Activated CD8-positive, alpha-beta memory T cell treated with anti-CD3 and anti-CD28 coated beads for 4 hours (primary cell): ENCODE measurements at places on chromosomes 2 and 18.
A peak's percentile ranks its signal among the peaks of the same experiment; 100 is the strongest.

- peak; percentile 20 for DNase-seq
Observed at GRCh38 chr2:68385220-68385906, 20.3 kb downstream of the PLEK start.

- DNase-seq = no peak
Observed at GRCh38 chr2:166025313-166025712, 71.7 kb upstream of the TTC21B start.

DNA sequence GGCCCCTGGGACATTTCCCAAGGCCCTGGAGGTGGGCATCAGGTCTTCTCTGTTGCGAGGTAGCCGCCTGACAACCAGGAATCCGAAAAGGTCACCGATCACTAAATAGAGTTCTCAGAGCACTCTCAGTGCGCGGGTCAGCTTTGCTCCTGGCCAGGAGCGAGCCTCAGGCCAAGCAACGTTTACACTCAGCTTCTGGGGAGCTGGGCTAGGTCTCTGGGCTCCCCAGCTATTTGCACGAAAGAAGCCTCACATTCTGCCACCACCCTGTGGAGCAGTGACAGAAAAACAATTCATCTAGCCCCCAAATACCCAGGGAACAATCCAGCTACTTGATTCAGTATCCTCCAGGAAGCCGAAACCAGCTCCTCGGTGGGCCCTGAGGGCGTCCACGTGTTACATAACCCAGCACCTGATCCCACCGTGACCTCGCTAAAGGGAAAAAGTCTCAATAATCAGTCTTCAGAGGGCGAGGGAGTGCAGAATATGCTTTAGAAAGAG lies 3.3 kb downstream of the SH3BP4 start:
- no peak for DNase-seq

GRCh38 chr2:161997916-161998471 lies 76.0 kb downstream of the DPP4 start:
- no peak for DNase-seq

DNA sequence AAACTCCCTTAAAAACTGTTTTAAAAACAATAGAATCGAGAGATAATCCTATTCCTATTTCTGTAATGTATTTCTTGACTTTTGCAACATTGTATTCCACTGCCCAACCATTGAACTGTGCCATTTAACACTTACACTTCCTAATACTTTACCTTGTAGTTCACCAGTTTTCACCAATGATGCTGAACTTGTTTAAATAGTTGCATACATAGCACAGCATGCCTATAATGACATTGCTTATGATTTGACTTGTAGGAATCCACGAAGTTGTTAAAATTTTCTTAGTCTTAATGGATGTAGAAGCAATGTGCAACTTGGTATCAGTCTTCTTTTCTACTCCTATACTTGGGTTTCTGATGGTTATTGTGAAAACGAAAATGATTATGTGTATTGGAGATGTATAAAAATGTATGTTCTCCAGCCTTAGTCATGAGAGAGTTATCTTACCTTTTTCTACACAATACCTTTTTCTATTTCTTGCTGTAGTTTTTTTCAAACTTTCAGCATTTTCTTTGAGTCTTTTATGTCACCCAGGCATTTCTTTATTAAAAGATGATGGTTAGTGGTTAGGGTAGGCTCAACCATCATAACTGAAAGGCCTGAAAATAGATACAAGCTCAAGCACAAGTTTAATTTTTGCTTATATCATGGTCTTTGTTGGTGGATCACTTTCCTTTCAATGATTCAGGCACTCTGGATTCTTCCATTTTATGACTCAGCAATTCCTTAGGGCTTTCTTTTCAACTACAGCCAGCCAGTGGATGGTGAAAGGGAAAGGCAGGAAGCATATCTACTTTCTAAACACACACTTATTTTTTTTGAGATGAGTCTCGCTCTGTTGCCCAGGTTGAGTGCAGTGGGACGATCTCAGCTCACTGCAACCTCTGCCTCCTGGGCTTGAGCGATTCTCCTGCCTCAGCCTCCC lies 9.4 kb downstream of the GPD2 start:
- no peak for DNase-seq

DNA sequence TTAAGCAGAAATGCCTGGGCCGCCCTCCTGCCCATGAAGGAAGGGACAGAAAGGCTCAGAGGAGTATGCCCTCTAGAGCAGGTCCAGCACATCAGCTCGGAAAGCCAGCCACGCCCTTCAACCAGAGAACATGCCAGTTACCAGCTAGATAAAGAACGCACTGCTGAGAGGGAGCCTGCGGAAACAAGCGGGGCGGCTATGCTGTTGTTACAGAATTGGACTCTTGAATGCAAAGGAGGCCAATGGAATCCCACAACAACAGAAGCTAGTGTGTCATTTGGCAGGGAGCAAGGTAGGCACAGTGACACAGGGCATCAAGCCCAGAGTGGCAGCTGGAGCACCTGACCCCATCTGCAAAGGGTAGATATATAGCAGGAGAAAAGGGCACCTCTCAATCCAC lies 242.9 kb upstream of the ID2 start:
- no peak for DNase-seq

DNA sequence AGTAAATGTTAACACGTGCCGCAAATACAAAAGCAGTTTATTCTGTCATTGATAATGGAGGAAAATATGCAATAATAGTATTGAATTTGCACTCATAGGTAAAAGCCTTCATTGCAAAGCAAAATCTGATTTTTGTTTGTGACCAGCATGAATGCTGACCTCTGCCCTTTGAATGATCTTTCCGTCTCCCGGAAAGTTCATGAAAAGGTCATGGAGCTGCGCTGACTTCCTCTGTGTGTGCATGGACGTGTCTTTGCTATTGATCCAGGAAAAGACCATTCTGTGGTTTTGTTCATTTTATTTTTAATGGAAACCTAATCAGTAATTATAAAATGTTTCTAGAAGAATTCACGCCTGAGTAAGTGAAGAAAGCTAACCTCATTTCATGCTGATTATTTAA lies 320.0 kb downstream of the MTX2 start:
- DNase-seq = no peak

DNA sequence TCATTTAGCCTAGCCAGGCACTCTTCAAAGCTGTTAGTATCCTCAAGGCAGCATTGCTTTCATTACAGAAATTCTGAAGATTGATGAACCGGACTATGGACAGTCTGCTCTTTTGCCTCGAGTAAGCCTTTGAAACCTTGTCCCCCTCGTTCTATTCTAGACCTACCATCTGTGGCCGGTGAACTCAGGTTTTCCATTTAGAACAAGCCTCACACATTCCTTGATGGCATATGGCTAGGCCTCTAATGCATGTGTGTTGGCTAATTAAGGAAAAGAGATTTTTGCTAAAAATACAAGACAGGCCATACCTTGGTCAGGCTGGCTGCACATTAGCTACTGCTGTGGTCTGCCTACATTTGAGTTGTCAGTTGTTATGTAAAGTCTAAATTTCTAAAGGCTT lies 111.8 kb downstream of the CERS6 start:
- DNase-seq = no peak

- no peak for DNase-seq
Observed at GRCh38 chr2:236673823-236674185, 104.2 kb downstream of the ACKR3 start.

DNA sequence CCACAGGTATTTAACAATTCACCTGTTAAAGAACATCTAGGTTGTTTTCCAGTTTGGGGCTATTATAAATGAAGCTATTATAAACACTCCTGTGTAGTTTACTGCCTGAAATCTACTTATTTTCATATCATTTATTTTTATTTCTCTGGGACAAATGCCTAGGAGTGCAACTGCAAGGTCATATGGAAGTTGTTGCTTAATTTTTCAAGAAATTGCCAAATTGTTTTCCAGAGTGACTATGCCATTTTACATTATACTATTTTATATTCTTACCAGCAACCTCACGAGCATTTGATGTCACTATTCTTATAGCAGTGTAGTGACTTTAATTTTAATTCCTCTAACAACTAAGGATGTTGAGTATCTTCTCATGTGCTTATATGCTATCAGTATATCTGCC lies 298.4 kb downstream of the EXOC6B start:
- no peak for DNase-seq

DNA sequence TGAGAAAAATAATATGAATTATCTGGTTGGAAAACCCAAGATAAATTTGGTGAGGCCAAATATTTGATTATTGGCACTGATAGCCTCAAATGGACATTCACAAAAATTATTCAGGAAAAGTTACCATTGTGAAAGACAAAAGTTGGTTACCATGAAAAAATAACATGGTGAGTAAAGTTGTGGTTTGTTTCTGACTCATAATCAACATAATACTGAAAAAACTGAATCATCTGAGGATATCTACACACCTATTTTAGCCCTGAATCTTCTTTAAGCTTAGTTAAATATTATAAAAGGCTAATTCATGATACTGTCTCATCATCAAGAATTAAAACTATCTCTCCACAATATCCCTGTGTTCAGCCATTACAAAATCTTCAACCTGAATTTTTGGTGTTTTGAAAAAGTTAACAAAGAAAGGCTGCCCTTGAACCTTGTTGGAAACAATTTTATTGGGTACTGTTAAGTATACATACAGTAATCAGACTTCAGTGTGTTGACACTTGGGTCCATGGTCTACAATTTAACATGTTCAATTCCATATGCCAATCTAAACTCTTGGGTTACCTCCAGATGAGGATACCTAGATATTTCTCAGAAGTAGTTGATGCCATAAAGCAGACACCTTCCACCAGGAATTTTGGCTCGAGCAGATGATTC lies 607.5 kb upstream of the SLC39A10 start:
- no peak for DNase-seq

DNA sequence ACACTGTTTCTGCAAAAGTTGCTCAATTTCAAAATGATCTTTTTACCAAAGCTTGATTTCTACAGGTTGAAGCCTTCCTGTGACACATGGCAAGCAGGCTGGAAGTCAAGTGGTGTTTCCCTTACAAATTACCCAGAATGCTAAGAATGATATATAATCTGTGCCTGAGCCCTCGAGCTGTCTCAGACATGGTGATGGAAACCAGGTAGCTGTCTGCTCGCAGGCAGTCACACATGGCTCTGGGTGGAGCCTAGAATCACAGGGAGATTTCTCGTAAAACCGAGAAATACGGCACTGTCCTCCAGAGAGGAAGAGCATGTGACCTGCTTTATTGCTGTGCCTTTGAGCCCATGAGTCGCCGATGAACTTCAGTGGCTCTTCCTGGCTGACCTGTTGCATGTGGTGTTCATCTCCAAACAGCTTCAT lies 392.9 kb downstream of the ZNF521 start:
- no peak for DNase-seq

DNA sequence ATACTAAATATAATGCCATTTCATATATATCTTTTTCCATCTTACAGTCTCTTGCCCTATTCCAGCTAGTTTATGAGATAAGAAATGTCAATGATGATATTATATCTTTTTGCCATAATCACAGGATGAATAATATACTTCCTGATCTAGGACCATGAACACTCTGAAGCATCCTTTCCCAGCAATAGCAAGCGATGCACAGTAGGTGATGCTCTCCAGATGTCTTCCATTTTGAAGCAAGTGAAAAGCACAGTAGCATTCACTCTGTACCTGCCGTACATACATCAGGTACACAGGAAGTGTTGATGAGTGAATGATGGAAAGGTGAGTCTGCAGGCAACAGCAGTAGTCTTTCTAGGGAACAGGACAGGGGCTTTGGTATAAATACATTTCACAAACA lies 8.6 kb upstream of the SULT1C4 start:
- DNase-seq = no peak

- DNase-seq = no peak
Observed at GRCh38 chr18:76972846-76973519, 150.6 kb downstream of the ZNF236 start.

DNA sequence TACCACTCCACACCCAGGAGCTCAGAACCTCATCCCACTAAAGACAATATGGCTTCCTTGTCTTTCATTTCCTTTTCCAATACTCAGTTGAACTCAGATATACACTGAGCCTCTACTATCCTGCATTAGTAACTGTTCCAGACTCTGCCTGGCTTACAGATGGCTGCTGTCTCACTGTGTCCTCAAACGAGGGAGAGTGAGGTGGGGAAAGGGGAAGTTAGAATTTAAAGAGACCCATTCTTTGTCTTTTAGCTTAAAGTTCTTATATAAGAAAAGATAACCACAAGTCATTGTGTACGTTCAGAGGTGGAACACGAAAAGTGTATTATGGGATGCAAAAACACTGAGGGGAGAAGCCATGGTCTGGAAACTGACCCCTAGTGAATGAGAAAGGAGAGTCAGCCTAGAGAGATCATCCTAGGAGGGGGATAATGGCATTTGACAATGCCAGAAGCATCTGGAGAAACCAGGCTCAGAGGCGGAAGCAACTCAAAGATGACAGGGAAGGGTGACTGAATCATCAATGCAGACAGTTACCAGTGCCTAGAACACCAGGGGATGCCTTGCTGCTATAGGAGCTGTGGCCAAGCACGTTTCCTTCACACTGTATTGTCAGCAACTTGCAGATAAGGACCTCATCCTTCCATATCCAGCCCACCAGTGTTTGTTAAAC lies 170.7 kb downstream of the CYRIA start:
- no peak for DNase-seq

DNA sequence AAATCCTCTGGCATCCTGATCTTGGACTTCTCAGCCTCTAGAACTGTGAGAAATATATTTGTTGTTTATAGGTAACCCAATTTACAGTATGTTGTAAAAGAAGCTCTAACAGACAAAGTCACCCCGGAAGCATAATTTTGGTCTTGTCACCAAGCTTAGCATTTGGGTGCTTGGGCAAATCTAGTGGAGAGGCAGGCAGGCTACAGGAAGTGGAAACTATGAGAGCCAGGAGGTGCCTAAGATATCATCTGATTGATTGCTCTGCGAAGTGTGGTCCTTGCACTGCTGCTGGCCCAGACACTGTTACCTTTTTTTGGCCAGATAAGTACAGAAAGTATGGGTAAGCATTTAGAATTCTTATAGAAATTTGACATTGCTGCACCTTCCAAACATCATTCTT lies 102.9 kb downstream of the CDC42EP3 start:
- DNase-seq = no peak

- no peak for DNase-seq
Observed at GRCh38 chr2:174334781-174335251, at the start of gene SP9. Gene SP9, plus strand, starts transcription at chr2:174334954. Its CDS starts 139 bp downstream, at chr2:174335093.

GRCh38 chr2:137202318-137202717 lies 437.0 kb downstream of the THSD7B start:
- DNase-seq = no peak

- DNase-seq = no peak
Observed at GRCh38 chr18:35776473-35776872, 194.9 kb downstream of the GALNT1 start.

DNA sequence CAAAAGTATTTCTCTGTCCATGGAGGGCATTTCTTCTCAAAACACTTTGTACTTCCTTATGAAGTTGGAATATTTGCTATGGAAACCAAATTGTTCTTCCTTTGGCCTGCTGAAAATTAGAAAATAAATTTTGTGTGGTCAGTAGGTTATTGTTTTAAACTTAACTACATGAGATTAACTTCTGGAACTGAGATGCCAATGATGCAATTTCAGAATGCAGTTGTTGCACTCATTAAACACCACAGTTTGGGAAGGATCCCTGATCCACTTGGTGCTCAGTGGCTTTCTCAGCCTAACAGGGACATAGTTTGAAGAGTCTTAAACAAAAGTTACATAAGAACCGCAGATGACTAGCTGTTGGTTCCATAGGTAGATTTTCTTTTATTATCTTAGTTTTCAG lies 23.3 kb upstream of the IL1R1 start:
- DNase-seq = no peak
